Pulmonary artery endothelial cell (primary cell): ENCODE measurements at places on chromosomes 7 and 10.

DNA sequence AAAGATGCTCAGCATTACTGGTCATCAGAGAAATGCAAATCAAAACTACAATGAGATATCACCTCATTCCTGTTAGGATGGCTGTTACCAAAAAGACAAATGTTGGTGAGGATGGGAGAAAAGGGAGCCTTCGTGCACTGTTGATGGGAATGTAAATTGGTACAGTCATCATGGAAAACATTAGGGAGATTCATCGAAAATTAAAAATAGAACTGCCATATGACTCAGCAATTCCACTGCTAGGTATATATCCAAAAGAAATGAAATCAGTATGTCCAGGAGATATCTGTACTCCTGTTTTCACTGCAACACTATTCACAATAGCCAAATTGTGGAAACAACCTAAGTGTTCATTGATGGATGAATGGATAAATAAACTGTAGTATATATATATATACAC lies 228.1 kb downstream of the ACTR3B start:
- no peak for DNase-seq

DNA sequence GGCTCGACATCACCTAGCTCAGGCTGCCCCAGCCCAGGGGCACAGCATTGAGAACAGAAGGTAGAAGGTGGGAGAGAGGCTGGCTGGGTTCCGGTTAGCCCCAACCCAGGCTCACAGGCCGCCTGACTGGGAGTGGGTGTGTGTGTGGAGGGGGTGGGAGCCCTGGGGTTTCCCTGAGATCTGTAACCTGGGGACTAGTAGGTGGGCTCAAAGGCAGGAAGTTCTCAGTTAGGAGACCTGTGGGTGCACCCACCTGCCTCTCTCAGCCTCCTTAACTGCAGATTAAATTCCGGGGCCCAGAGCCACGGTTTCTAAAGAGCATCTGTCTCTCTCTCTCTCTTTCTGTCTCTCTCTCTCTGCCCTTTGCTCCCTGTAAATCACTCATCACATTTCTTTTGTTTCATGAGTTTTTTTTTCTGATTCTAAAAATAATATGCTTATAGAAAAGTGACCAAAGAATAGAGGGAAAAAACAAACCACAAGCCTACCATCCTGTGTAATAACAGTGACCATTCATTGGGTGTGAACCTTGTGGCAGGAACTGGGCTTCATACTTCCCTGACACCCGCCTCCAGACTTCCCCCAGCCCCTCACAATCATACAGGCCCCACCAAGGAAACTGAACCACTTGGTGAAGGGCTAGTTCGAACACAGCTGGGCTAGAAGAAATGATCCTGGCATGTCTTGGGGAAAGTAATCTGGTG lies 83.4 kb upstream of the SMNDC1 start:
- DNase-seq, result no peak

DNA sequence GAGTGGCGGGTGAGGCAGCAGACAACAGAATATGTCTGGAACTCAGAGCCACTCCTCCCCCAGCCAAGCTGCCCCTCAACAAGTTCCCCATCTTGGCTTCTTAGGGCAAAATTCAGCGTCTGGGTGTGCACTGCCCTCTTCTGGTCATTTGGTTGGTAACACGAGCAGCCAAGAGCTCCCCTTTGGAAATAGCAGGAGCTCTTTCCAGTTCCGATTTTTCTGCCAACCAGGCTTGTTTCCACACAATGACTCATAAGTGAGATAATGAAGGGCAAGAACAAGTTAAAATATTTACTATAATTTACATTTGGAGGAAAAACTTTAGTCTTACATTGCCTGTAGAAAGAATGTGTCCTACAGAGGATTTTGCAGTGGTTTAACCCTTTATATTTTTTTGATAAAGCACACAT lies 70.5 kb downstream of the ADCYAP1R1 start:
- DNase-seq, result peak; percentile 61

GRCh38 chr10:75430000-75430763 lies 1.2 kb upstream of the LRMDA start:
- peak; percentile 33 for DNase-seq

DNA sequence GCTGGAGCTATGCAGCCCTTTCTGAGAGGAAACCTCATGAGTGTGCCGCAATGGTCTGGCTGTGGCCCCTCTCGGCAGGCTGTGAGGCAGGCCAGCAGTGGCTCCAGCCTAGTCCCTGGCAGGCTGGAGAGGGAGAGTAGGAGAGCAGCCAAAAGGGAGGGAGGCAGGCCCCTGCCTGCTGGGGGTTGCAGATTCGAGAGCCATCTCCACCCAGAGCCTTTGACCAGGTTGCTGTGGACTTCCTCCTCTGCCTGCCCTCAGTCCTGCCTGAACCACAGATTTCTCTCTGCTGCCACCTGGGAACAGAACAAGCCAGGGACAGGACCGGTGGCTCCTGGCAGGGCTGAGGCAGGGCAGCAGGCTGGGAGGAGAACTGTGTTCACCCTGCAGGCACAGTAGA lies 13.9 kb downstream of the PAX2 start:
- DNase-seq, result no peak

GRCh38 chr10:52954407-52954806 lies 181.8 kb upstream of the MBL2 start:
- no peak for DNase-seq

DNA sequence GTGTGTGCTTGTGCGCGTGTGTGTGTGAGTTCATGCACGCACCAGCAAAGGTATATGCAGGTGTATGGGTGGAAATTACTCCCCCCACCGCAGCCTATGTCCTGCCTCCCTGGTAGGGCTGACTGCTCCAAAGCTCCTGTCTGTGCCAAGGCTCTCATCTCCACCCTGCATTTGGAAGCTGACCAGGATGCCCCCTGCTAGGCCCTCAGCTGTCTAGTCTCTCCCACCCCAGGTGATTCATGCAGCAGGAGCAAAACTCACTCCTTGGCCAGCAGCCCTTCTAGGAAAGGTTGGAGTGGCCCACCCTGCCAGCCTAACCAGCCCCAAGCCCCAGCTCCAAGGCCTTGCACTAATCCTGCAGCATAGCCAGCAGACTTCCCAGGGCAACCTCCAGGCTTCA lies 148.4 kb downstream of the GRID1 start:
- no peak for DNase-seq

- DNase-seq, result no peak
These were observed 76.3 kb upstream of the ABCB5 start for GRCh38 chr7:20539201-20539600.

DNA sequence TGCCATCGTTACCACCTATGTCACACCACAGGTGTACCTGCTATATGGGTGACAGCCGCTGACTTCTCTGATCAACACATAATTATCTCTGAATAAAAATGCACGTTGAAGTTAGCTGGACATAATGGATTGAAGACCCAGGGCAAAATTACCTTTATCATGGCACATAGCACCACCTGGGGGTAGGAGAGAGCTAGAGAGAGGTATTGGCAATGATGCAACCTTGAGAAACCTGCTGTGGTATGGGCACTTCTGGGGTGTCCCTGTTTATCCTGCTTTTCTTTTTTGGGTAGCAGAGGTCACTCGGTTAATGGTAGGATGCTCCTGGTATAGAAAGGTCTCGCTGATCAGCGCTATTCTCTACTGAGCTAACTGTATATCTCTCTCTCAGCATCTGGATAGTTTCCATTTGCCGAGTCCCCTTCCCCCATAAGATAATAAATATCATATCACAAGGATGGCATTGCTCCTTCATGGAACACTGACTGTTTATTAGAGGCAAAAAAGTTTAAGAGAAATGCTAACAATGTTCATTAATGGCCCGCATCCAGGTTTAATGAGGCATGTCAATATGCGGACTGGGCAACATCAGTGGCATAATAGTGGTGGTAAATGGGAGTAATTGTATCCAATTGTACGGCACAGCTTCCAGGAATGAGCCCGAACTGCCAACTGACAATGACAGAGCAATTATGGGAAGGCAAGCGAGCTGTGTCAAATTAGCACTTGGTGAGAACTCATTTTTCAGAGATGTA lies 323.1 kb downstream of the TFEC start:
- no peak for DNase-seq

DNA sequence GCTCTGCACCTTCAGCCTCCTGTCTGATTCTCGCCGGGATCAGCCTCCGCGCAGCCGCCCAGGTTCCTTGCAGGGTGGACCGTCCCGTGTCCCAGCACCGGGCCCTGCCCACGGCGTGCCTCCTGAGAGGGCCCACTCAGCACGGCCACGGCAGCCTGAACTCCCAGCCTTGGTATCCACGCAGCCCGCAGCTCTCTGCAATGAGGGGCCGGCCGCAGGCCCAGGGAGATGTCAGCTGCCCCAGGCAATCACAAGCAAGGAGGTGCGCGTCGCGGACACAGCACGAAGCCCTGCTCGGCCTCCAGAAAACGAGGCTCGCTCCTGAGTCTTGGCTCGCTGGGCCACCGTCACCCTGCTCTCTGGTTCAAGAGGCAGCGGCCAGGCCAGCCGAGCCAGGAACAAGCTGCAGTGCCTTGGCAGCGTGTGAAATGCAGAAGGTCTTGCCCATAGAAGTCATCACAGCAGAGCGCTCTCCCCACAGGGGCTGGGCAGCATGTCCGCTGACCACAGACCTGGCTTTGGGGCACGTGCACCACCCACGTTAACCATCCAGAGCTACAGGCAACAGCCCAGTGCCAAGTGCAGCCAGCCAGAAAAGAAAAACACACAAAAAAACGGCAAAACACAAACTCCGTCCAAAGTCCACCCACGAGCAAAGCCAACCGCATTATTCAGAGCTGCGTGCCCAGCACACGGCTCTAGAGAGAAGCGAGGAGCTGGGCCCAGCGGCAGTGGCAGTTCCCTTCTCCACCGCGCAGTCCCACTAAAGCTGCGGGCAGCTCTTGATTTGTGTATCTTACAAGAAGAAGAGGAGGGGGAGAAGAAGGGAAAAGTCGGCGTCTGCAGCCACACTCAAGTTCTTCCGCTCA lies 13.9 kb downstream of the GPER1 start:
- DNase-seq, result no peak

DNA sequence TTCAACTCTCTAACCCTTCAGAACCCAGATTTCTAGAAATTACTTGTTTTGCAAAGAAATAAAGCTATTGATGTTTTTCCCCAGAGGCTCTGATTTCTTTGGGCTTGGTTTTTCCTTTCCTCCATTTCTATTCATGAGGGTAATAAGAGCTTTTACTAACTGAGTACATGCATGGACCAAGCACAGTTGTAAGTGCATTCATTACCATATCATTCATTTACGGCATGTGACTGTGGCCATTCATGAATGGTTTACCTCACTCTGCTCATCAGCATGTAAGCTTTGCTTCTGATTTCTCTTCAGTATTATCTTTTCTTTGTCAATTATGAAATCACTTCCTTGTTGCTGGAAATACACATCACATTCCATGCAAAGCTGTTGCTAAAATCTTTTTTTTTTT lies 42.4 kb downstream of the LAMB4 start:
- no peak for DNase-seq

GRCh38 chr10:31604096-31604495 lies 285.1 kb downstream of the ZEB1 start:
- DNase-seq, result no peak

GRCh38 chr10:42177077-42177792 lies 461.1 kb downstream of the ZNF33B start:
- DNase-seq, result no peak

DNA sequence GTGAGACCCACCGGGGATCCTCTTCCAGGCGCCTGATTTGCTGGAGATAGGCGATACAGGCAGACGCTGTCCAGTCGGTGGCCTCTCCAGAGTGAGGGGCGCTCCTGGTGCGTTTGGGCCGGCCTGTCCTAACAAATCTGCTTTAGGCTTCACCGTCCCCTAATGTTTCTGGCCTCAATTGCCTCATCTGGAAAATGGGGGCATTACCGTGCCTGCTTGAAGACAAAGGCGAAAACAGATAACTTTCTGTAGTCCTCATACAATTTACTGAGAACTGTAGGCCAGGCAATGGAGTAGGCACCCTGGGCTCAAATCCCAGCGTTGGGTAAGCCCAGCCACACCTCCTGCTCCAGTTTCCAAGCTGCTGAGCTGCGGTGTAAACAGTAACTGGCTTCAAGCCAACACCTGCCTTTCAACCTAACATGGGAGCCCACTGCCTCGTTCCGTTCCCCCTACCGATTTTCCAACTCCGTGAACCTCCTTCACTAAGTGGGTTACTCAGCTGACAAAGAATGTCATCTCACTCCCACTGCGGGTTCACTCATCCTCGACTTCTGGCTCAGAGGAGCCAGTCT lies 589 bp upstream of the ZFAND4 start:
- DNase-seq, result no peak

DNA sequence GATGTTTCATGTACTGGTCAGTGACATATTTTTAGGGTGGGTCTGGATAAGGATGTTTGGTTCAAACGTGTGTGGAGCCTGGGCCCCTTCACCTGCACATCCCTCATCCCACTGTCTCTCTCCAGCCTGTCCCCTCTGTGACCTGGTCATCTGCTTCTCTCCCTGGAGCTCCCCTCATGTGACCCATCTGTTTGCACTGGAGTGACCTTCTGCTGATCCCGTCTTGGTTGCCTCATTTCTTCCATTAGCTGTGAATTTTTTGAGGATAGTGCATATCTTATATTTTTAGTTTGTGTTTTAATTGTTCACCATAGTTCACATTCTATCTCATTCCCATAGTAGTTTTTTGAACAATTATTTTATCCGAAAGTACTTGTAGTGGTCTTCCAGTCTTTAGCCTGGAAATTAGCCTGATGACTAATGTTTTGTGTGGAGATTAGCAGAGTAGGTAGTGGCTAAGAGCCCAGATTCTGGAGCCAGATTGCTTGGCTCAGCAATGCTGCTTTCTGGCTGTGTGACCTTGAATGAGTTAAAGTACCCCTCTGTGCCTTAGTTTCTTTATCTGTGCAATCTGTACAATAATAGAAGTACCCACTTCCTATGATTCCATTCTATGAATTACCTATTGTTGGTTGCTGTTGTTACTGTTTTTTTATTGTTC lies 224.5 kb downstream of the LRMDA start:
- no peak for DNase-seq

- DNase-seq, result no peak
These were observed 37.3 kb upstream of the PRKAR2B start for GRCh38 chr7:107007007-107007891.

- DNase-seq, result no peak
These were observed 541.0 kb upstream of the ADARB2 start for GRCh38 chr10:2278363-2278762.

DNA sequence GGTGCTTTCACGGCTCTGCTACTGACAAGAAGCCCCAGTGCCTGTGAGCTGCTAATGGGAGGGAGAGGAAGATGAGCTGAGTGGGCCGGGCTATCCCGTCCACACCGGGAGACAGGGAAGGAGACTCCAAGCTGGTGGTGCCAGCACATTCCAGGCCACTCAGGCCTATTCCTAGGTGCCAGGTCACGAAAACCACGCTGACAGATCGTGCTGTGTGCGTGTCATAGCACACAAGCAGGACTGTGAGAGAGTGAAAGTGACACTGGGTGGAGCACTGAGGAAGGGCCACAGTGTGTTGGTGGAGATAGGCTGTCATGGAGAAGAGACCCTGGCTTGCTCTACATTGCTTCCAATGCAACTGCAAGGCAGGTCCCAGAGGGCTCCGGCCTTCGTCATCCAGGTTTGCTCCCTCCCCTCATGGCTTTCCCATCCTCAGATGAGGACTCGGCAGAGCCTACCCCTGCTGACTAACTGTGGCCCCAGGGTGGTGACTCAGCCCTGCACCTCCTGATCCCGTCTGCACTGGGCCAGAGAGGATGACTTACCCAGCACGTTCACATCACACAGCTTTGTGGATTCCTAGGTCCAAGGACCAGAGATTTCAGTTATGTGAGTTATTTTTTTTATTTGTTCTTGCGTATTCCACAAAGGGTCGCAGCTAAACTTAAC lies 167.3 kb downstream of the EGFR start:
- no peak for DNase-seq
